Thymus (tissue), 14 donors: ENCODE measurements at places on chromosomes 5 and 9.

DNA sequence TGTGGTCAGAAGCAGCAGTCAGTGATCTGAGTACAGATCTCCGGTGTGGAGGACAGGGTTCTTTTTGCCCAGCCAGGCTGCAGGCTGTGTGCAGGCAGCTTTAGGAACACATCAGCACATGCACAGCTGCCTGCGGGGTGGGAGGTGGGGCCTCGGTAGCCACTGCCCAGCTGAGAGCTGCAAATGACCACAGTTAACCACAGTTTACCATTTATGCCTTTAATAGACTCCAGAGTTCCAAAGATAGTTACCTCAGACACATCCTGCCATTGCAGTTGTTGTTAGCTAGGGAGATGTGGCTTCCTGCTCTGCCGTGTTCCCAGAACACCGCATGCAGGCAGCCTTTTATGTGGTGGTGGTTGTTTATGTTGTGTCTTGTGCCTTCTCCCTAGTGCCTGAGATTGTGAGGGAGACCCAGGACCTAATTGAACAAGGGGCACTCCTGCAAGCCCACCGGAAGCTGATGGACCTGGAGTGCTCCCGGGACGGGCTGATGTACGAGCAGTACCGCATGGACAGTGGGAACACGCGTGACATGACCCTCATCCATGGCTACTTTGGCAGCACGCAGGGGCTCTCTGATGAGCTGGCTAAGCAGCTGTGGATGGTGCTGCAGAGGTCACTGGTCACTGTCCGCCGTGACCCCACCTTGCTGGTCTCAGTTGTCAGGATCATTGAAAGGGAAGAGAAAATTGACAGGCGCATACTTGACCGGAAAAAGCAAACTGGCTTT lies 10.2 kb downstream of the EXOC3 start:
- no peak for DNase-seq

GRCh38 chr5:106959387-106959786 lies 711.4 kb downstream of the EFNA5 start:
- DNase-seq = no peak

DNA sequence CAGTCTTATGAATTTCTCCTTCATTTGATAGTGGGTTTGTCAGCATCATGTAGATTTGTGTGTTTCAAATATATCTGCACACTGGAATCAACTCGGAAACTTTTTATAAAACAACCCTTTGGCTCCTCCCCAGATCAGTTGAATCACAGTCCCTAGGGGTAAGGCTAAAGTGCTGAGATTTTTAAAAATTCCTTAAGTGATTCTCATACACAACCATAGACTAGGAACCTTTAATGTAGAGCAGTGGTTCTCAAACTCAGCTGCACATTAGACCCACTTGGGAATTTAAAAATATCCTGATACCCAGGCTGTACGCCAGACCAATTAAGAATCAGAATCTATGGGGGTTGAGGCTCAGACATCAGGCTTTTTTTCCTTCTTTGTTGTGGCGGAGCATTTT lies 17.5 kb upstream of the JAK2 start:
- no peak for DNase-seq

DNA sequence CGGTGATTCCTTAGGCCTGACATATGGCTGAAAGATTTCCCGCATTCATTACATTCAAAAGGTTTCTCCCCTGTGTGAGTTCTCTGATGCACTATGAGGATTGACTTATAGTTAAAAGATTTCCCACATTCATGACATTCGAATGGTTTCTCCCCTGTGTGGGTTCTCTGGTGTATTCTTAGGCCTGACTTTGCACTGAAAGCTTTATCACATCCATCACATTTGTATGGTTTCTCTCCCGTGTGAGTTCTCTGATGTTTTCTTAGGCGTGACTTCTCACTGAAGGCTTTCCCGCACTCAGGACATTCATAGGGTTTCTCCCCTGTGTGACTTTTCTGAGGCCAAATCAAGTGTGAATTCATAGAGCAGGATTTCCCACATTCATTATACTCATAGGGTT lies 35.8 kb downstream of the ZNF782 start:
- DNase-seq = no peak

- no peak for DNase-seq
Measured at GRCh38 chr9:14323985-14324650, 10.2 kb upstream of the NFIB start.

DNA sequence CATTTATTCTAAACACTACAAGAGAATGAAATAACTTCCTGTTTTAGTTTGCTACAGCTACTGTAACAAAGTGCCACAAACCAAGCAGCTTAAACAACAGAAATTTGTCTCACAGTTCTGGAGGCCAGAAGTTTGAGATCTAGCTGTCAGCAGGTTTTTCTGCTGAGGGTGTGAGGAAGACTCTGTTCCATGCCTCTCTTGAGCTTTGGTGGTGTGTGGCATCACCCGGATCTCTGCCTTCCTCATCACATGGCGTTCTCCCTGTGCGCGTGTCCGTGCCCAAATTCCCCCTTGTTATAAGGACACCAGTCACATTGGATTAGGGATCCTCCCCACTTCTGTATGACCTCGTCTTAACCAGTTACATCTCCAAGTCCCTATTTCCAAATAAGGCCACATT lies 97.7 kb downstream of the CFAP95 start:
- no peak for DNase-seq

- no peak for DNase-seq
Measured at GRCh38 chr9:90112788-90113187, 508.0 kb downstream of the GADD45G start.

- DNase-seq = no peak
Measured at GRCh38 chr5:155019601-155020226, 6.2 kb downstream of the KIF4B start.

- no peak for DNase-seq
Measured at GRCh38 chr5:135190416-135191083, 156.5 kb upstream of the PITX1 start.

- no peak for DNase-seq
Measured at GRCh38 chr5:100424787-100425186, 110.4 kb upstream of the FAM174A start.

GRCh38 chr5:102863764-102864560 lies 108.9 kb downstream of the PAM start:
- DNase-seq = no peak

DNA sequence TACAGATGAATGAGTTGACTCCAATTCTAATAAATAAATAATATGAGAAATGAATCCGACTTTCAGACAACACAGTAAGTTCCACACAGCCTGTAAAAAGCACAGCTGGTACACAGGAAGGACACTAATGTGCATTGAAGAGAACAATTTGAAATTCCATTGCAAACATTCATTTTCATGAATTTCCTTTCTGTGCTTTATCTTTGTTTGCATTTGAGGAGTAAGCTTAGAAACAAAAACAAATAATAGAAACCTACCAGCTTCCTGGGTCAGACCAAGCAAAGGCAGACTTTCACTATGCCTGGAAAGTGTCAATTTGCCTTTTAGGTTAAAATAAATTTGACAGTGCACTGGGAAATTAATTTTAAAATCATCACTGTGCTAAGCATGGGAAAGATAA lies 143.8 kb upstream of the VLDLR start:
- DNase-seq = no peak

DNA sequence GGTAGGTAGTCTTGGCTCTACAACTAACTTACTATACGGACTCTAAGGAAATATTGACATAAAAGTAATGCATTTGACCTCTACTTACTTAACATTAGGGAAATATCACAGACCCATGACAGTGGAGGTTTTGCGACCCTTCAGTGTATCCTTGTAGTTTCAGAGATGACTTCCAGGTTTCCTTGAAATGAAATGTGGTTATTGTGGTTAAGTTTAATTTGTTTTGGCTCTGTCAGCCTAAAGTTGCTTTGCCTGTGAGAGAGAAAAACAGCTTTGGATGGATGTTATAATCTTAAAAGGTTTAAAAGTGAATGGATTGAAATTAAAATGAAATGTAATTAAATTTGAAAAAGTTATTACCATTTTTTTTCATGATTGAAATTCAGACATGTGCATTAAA lies 42.9 kb downstream of the LRRTM2 start:
- DNase-seq = no peak

- no peak for DNase-seq
Measured at GRCh38 chr5:125012727-125013451, 266.4 kb upstream of the ZNF608 start.

- DNase-seq = no peak
Measured at GRCh38 chr5:15717001-15717400, 217.0 kb downstream of the FBXL7 start.

- no peak for DNase-seq
Measured at GRCh38 chr9:32411753-32412152, 27.3 kb downstream of the ACO1 start.

- no peak for DNase-seq
Measured at GRCh38 chr5:163165277-163165676, 272.1 kb upstream of the CCNG1 start.

DNA sequence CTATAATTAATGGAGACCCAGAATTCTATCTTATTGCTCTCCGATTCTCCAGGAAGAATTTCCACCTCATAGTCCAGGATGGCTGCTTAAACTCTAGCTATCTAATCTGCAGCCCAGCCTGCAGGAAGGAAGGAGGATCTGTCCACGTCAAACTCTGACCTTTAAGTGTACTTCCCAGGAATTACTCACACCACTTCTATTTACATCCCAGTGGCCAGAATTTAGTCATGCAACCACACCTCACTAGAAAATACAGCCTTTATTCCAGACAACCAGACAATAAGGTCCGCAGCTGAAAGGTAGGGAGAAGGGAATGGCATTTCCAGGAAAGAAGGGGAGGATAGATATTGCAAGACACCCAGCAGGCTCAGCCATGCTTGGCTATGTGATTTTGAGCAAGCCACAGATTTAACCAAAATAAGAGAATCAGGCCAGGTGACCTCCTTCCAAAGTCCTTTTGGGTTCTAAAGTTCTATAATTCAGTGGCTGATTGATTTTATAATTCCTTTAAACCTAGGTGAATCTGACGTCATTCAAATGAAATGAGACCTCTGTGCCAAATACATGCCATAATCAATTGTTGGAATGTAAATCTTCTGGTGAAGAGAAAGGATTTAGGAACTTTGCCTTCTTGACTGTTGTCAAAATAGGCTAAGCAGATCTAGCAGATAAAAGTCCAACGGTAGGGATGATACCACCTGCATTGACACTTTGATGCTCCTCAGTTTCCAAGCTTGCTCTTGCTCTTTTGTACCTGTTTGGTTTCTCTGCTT lies 3.7 kb upstream of the DENND1A start:
- no peak for DNase-seq

DNA sequence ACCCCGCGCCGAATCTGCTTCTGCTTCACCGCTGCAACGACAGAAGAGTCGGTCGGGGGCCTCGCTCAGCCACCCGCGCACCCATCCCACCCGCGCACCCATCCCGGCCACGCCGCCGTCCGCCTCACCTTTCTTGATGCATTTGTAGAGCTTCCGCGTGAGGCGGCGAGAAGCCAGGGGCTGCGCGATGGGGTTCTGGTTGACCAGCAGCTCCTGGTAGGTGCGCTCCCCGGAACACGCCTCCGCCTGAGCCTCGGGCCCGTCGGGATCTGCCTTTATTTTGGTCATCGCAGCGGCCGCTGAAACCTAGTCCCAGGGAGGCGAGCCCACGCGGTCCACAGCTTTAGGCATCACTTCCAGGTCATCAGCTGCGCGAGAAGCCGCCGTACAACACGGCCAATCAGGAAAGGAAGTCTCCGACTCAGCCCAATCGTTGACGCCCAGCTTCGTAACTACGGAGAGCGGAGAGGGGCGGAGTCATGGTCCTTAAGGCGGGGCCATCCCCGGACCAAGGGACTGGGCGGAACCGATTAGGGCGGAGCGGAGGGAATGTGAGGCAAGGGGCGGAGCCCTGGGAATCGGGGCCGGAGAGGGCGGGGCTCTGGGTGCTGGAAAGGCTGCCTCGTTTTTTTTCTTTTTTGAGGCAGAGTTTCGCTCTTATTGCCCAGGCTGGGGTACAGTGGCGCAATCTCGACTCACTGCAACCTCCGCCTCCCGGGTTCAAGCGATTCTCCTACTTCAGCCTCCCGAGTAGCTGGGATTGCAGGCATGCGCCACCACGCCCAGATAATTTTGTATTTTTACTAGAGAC lies at the start of gene NHP2:
NHP2 (minus strand) TSS at position 356 of the 811 bp plus-strand sequence; CDS start at position 288, 68 bp downstream.
- DNase-seq = peak; percentile 95

- DNase-seq = no peak
Measured at GRCh38 chr9:96420468-96421219, 2.5 kb upstream of the ZNF367 start.

- no peak for DNase-seq
Measured at GRCh38 chr9:84940294-84940693, 270.8 kb downstream of the NTRK2 start.

DNA sequence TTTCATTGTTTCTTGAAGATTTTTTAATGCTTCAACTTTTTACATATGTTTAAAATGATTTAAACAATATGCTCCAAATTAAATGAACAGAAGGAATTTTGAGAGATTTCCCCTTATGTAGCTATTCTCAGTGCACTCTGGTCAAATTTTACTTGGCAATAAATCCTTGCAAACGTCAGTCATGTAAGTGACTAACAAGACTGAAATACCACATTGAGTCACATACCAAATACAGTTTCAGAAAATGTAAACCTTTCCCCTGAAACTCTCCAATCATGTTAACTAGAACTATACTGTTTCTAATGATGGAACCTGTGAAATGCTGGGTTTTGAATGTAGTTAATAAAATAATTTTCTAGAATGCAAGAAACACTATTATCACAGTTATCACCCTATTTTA lies 29.6 kb downstream of the SAR1B start:
- DNase-seq = no peak

DNA sequence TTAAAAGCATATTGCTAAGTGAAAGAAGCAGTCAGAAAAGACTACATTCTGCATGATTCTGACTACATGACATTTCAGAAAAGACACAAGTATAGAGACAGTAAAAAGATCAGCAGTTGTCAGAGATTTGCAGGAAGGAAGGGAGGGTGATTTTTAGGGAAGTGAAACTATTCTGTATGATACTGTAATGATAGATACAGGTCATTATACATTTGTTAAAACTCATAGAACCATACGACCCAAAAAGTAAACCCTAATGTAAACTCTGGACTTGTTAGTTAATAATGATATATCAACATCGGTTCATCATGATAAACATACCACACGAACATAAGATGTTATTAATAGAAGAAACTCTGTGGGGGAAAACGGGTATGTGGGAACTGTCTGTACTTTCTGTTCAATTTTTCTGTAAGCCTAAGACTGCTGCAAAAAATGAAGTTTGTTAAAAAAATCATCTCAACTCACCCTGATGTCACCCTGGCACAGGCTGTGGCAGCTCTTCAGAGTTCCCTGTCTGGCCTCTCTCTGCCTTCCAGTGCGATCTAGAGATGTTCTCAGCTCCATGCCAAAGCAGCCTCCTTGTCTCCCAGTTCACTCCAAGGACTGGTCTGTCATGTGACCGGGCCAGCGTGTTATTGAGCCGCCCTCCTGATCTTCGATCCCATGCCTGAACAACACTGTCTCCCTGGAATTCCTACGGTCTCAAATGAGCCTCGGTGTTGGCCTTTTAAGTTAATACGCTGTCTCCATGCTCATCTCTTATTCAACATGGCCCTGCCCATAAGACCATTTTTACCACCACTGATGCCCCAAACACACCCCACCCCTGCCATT lies 35.4 kb downstream of the PRLR start:
- DNase-seq = no peak

DNA sequence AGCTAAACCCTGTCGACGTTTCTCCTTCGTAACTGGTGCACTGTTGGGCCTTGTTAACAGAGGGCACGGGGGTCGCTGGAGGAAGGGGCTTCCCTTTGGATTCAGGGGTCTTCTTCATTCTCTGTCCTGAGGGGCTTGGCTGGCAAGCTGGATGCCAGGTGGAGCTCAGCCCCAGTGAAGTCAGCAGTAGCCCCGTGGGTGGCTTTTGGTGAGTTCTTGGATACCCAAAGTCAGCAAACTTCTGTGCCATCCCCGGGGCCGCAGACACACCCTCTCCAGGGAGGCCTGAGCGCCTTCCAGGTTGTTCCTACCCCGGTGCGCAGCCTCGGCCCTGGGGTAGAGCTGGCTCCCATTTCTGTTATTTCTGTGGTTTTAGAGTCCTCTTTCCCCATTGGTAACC lies 12.3 kb upstream of the OBP2A start:
- DNase-seq = no peak
